ENCODE measurements at places on chromosomes 16 and 17.

DNA sequence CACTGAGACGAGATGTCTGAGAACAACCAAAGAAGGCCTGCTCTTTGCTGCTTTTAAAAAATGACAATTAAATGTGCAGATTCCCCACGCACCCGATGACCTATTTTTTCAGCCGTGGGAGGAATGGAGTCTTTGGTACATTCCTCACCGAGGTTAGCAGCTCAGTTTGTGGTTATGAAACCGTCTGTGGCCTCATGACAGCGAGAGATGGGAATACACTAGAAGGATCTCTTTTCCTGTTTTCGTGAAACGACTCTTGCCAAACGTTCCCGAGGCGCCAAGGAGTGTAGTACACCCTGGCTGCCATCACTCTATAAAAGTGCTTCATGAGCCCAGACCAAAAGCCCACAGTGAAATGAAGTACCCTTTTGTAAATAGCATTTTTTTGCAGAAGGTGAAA, 87.8 kb downstream of the CRISPLD2 start:
- DNase-seq, result no peak

DNA sequence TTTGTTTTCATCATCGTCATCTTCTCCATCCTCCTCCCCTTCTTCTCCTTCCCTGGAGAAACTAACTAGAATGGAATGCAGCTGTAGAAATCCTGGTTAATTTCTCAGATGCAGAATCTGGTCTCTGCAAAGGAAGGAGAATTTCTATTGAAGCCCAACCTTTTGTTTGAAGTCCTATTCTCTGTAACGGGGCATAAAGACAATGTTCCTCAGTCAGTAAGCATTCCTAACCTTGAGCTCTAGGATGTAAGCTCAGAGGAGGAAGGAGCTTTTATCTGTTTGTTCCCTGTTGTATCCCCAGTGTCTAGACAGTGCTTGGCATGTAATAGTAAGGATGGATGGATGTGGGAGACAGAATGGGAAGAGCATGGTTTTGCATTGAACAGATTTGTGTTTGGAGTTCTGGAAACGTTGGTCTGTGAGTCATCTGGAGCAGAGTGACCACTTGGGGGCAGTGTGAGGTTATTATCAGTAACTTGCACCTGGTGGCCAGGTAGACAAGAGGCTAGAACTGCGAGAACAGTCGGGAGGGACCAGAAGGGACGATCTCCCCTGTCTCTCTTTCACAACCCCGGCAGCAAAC, 363.7 kb downstream of the SNX29 start:
- DNase-seq, result no peak

DNA sequence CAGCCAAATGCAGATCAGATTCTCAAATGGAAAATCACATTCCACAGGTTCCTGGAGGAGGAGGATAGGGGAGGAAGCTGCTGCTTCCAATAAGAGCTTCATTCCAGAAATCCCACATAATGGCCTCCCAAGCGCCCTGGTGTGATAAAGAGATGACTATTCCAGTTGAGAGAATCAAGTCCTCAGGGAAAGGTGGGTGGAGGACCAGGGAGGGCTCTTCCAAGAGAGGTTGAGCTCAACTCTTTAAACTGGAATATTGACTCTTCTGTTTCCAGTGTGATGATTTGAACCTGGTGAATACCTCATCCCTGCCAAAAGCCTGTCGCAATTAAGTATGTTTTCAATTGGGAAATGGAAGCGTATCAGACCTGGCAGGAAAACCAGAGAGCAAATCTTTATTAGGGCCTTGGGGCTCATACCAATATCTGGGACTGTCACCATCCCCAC, 81.4 kb upstream of the DYNLRB2 start:
- DNase-seq, result no peak

DNA sequence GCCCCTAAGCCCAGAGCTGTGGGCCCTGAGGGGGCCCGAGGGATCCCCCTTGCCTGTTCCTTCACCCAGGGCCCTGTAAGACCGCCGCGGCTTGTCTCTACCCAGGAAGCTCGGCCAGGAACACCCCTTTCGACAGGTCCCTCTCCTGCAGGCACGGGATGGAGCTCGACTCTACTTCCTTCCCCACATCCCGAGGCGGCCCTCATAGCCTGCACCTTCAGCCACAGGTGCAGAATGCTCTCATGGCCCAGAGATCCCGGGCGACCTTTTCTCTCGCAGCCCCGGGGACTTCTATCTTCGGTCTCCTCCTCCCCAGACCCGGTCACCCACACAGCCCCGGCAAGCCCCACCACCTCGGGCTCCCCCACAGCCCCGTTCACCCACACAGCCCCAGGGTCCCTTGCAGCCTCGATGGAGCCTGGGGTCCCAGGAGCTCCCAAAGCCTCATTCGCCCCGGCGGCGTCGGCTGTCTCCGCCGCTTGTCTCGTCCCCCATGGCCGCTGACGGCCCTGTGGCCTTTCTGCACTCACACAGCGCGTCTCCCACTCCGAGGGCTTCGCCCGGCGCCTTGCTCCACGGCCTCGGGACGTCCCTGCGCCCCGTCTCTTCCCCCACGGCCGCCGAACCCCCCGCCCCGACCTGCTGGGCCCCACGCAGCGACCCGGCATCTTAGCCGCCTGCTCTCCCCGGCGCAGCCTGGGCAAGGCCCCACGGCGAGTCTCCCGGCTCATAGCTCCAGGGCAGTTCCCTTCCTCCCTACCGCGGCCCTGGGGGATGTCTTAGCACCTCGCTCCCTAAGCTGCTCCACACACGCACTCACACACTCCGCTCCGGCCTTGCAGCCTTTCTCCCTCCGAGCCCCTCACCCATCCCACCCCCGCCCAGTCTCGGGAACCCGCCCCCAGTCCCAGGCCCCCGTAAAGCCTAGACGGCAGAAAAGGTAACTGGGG, 650 bp downstream of the KIAA0753 start:
- DNase-seq, result no peak

DNA sequence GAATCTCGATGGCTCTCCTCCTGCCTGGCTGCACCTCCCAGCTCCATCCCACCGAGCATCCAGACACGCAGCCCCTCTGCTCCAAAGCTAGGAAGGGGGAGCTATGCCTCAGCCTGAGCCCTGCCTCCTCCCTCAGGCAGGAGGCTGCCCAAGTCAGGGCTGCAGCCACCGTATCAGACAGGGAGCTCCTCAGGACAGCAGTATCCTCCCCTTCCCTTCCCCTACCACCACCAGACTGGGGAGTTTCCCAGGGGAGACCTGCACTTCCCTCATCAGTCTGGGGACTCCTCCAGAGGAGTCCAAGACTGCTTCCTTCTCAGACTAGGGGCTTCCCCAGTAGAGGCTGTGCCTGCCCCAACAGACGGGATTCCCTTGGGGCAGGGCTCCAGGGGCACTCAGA, 17.5 kb downstream of the TMEM132E start:
- no peak for DNase-seq

GRCh38 chr16:7765079-7765550, 432.5 kb downstream of the RBFOX1 start:
- DNase-seq, result no peak

DNA sequence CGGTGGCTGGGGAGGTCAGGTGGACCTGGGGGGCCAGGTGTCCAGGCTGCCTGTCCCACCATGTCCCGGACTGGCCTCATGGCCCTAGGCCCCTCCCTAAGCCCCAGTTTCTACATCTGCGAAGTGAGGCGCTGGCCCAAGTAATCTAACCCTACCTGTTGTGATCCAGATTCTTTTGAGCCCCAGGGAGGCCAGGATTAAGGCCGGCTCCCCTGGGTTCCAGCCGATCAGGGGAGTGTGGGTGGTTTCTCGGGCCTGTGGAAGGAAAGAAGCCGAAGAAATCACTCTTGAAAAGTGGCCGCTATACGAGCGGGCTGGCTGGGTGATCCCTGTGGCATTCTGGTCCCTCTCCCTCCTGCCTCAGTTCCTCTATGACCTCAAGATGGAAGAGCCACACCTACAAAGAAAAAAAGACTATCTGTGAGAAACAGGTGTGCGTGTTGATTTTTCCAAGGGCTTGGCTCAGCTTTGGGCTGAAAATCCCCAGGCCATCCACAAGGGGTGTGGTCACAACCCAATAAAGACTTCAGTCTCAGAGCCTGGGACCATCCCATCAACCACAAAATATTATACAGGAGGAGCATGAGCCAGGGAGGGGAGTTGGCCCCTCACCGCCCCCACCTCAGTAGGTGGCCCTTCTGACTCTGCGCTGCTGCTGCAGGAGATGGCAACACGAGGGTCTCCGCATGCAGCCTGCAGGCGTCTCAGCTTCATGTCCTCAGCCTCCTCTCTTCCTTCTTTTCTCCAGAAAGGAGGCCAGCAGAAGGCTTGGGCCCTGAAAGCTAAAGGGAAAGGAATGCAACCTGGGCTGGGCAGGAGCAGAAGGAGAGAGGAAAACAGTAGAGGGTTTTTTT, 20.3 kb downstream of the GPR142 start:
- DNase-seq, result no peak

- DNase-seq, result no peak
Observed at GRCh38 chr17:79872762-79873161, 33.5 kb upstream of the CBX4 start.

DNA sequence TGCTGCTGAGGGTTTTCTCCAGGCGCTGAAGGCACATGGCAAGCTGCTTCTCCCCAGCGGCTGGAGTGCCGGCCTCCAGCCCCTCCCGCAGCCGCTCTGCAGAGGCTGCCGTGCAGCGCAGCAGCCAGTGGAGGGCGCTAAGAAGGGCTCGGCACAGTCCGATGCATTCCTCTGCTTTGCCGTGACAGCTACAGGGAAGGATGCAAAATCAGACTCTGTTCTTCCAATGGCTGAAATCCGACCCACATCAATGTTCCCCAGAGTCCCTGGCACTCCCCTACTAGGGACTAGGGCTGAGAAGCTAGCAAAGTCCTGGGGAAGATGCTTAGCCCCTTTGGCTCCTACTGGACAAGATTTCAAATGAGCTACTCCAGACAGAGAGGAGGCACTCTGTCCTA, 19.0 kb downstream of the MED24 start:
- DNase-seq, result no peak

DNA sequence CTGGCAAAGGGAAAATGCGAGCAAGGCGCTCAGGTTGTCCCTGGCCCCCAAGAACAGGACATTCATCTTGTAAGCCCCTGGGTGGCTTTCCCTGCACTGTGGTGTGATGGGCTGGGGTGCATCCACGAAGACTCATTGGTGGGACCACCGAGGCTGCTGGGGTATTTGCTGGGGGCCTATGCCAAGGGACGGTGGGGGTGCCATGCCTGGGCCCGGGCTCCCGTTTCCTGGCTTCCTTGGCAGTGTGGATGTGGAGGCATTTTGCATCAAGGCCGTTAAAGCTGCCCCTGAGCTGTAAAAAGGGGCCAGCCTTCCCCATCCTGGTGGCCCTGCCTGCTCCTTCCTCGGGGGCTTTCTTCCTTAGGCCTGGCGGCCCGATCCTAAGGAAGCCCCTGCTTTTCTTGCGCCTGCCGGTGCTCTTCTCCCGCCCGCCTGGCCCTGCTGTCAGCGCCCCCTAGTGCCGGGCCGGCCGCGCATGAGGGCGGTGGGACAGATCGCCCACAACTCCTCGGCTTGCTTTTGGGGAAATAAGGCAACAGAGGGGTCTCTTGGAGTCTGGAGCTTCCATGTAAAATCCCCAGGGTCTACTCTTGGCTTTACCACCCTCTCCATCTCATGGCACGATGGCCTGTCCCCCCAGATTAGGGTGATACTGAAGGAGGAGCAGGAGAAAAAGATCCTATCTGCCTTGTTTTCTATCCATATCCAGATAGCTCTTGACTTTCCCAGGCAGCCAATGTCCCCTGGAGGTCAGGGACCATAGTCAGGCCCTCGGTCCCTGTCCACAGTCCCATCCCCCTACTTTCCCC, 9.8 kb upstream of the TBX2 start:
- DNase-seq, result peak; percentile 52

GRCh38 chr16:50021544-50021943, 3.5 kb upstream of the CNEP1R1 start:
- DNase-seq, result no peak

DNA sequence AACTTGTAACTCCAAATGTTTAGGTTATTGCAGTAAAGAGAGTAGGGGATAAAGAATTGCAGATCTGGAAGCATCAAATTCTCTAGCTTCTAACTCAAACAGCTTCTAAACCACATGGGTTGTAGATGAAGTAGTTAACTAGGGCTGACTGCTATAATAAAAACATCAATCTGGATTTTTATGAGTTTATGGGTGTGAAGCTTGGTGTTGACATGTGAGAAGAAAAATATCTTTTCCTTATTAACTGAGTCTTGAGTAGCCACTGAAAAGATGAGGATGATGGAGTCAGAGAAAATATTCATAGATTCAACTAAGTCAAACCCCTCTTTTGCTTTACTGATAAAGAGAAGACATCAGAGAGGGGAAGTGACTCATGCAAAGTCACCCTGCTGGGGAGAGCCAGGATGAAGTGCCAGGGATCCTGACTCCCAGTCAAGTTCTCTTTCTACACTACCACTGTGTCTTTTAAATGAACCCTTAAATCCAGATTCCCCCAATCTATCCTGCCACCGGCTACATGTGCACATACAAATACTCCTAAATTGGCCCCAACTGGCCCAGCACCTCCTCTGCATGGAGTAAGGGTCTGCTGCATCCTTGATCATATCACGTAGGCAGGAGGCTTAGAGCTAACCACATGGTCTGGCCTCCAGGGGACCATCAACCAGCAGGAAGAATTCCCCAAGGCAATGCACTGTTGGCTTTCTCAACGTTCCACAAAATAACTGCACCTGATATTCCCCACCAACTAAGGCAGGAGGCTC, 264.0 kb upstream of the CCL2 start:
- no peak for DNase-seq

- no peak for DNase-seq
Observed at GRCh38 chr16:27978876-27979275, 84.6 kb downstream of the GSG1L start.

DNA sequence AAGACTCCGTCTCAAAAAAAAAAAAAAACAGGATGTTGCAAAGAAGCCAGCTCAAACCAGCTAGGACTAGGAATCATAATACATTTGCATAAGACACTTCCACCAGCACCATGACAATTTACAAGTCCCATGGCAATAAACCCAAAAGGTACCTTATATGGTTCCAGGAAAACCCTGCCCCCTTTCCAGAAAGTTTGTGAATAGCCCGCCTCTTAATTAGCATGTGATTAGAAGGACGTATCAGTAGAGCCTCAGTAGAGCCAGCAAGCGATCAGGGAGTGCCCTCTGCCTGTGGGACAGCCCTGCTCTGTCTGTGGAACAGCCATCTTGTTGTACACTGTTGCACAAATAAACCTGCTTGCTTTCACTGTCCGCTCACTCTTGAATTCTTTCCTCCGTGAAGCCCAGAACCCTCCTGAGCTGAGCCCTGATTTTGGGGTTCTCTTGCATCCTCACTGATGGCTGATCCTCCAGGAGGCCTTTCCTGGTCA, 14.0 kb downstream of the NUPR1 start:
- no peak for DNase-seq

Measured in activated CD8-positive, alpha-beta memory T cell treated with anti-CD3 and anti-CD28 coated beads, Interleukin-2, amount 50 U/mL, for 4 hours (primary cell).